ENCODE measurements at places on chromosomes 11 and 22.
A peak's percentile ranks its signal among the peaks of the same experiment; 100 is the strongest.

DNA sequence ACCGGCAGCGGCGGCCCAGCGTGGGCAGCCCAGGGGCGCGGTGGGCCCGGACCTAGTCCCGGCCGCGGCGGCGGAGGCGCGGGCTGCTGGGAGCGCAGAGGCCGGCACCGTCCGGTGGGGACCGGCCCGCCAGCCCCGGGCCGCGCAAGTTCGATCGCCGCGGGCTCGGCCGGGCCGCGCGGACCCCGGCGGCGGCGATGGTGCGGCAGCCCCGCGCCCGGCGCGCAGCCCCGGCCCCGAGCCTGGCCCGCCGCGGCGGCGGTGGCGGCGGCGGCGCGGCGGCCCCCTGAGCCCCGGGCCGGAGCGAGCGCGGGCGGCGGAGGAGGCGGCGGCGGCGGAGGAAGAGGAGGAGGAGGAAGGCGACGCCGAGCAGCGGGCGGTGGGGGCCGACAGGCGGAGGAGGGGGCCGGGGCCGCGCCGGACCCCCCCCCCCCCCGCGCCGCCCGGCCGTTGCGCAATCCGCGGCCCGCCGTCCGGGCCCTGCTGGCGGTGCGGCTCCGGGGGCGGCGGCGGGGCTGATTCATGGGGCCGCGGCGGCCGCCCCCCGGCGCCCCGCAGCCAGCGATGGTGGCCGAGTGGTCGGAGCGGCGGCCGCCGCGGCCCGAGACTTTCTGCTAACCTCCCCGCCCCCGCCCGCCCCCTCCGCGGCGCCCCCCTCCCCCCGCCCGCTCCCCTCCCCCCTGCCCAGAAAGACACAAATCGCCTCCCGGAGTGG, 1251.9 kb downstream of the BRD1 start:
- DNase-seq, result no peak

- no peak for DNase-seq
Observed at GRCh38 chr11:78216571-78217287, 28.0 kb downstream of the USP35 start.

DNA sequence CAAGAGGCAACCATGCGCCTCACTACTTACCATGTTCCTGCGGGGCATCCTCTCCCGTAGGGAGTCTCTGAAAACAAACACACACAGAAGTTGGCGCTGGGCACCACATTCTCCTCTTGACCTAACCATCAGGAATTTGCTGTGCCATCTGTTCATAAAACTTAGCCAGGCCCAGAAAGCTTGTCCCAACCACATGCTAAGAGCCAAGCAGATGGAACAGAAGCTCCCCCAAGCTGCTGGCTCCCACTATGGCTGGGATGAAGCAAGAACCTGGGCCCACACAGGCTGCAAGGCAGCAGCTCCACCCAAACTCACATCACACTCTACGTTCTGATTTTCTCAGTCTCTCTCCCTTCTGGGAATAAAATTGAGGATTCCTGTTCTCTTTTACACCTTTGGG, 17.4 kb downstream of the HPS4 start:
- no peak for DNase-seq

DNA sequence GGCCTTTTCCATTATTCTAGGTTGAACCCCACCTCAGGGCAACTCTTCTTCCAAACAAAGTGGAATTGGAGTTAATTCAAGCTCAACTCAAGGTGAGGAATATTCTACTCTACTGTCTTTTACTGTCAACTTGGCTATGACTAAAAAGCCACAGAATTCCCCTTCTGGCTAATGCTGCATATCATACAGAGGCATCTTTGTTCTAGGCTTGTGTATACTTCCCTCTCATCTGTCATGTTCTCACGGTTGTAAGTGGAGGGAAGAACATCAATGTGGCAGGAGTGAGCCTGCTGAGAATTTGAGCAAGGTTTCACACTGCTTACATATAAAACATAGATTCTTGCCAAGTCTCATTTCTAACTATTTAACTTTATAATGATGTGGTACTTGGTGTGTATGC, 921.4 kb upstream of the CNTN5 start:
- DNase-seq, result no peak

- no peak for DNase-seq
Observed at GRCh38 chr22:28175730-28176492, 256.9 kb upstream of the PITPNB start.

DNA sequence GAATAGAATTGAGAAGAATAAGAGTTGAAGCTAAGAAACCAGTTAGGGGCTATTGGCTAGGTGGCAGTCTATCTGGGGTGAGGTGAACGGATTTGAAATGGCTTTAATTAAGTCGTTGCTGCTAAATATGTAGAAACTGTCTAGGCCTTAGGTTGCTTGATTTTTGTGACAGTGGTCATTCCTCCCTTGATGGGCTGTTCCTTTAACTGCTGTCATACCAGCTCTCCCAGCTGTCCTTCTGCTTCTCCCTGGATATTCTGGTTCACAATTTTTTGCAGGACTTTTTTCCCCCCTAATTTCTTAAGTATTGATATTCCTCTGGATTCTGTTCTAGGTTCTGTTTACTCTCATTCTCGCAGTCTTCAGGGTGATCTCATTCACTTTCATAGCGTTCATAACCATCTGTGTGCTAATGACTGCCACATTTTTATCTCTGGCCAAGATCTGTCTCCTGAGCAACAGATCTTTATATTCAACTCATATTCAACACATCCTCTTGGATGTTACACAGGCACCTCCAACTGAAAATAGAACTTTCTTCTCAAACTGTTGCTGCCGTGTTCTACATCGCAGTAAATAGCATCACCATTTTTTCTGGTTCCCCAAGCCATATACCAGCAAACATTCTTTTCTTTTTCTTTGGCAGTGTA, 134.1 kb downstream of the UVRAG start:
- DNase-seq, result no peak

DNA sequence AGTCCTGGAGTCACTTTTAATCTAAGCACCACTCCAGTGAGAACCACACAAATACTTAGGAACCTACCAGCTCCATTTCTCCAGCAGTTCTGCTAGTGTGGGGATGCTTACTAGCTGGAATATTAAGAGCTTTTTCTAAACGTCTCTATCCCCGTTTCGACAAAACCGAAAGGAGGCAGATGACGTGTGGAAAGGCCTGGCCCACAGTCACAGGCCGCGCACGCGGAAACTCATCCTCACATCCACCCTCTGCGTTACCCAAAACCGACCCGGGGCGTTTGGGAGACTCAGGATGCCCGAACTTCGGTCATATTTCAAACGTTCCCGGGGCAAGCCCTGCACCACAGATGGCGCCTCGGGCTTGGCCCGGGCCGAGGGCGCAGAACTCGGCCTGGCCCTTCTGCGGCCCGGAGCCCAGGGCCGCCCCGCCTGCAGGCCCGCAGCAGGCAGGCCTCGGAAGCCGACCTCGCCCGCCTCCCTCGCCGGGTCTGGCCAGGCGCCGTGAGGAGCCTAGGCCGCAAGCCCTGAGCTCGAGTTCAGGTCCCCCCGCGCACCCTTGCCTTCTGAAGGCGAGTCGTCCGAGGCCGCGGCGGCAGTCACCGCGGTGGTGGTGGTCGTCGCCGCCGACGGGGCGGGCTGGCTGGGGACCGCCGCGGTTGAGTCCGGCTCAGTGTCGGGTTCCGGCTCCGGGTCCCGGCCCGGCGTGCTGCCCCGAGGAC, 473 bp downstream of the FNBP4 start:
- peak; percentile 53 for DNase-seq

DNA sequence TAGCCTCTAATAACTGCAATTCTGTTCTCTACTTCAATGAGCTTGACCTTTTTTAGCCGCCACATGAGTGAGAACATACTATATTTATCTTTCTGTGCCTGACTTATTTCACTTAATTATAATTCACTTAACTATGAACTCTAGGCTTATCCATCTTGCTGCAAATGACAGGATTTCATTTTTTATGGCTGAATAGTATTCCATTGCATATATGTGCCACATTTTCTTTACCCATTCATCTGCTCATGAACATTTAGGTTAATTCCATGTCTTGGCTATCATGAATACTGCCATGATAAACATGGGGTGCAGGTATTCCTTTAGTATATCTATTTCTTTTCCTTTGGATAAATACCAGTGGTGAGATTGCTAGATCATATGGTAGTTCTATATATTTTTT, 85.2 kb downstream of the CWC15 start:
- no peak for DNase-seq

DNA sequence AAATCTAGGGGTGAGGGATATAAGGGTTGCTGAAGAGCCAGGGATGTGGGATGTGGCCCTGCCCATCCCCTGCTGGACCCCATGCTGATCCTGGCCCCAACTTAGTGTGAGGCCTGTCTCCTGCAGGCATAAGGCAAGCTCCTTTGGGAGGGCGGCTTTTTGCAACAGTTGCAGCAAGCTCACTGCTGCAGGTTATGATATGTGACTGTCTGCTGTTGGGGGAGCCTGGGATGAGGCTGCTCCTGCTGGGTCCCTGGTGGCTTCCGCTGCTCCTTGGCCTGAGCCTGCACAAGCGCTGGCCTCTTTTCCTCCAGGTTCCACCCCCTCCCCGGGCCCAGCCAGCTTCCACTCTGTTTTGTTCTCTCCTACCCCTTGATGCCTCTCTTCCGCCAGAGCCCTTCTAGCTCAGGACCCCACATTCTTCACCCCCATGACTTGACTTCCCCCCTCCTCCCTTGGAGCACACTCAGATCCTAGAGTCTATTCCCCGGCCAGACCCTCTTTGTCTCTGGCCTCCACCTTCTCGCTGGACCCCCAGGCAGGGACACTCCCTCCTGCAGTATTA, 35.0 kb upstream of the SYT13 start:
- no peak for DNase-seq

GRCh38 chr11:118885831-118886565, 2.3 kb downstream of the CXCR5 start:
- DNase-seq, result no peak

- DNase-seq, result no peak
Observed at GRCh38 chr11:104410336-104410735, 246.4 kb upstream of the PDGFD start.

DNA sequence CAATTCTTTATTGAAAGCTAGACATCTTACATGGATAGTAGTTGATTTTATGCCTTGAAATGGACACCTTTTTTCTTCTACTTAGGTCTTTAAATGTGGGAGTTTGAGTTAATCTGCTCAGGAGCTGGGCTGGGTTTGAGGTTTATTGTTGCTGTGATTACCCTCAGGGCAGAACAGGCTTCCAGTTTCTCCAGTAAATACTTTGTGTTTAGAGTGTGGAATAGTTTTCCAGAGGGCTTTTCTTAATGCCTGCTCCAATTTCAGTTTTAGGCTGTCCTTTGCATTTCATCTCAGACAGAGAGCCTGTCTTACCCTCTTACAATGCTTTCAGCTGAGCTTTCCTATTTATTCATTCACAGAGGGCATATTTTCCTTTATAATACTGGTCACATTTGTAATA, 69.9 kb upstream of the ADORA2A start:
- DNase-seq, result no peak

- no peak for DNase-seq
Observed at GRCh38 chr11:45812581-45813548, 7.9 kb downstream of the SLC35C1 start.

- DNase-seq, result no peak
Observed at GRCh38 chr11:117910941-117911655, 18.1 kb downstream of the TMPRSS13 start.

DNA sequence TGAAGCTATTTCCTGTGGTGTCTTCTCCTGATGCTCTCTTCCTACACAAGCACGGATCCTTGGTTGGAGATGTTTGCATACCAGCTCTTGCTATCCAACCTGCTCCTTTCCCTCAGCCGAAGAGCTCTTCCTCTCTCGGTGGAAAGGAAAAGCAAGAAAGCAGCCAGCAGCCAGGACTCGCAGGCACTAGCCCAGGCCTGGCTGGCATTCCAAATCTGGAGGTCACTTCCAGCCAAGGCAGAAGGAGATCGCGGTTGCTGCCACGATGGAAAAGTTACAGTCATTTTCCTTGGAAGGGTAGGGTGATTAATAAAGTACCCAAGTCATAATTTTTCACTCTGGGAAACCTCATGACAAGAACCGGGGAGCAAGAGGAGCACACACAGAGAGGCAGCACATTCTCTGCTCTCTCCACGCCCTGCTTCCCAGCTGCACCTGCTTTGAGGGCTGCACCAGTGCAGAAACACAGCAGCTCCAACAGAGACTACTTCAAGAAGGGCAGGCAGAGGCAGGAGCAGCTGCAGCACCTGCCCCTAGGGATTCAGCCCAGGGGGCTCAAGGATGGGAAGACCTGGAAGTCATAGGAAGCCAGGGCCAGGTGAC, 399.3 kb downstream of the CADM1 start:
- no peak for DNase-seq

DNA sequence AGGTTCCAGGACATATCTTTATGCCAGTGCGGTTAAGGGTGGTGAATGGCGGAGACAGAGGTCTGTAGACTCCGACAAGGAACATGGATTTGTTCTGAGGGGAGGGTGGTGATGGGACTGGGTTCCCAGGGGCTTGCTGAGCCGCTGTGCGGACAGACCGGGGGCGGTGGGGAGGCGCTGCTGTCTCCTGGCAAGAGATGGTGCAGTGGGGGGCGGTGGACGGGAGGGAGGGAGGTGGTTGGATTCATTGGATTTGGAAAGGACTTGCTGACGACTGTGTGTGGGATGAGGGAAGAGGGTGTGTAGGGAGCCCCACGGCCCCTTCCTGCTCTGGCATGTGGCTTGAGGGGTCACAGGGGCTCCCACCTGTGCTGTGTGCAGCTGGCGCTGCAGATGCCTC, 43.2 kb downstream of the FLRT1 start:
- DNase-seq, result no peak

- no peak for DNase-seq
Observed at GRCh38 chr22:46012182-46012880, 35.4 kb upstream of the WNT7B start.

- no peak for DNase-seq
Observed at GRCh38 chr11:75697906-75698581, 19.6 kb upstream of the MOGAT2 start.

DNA sequence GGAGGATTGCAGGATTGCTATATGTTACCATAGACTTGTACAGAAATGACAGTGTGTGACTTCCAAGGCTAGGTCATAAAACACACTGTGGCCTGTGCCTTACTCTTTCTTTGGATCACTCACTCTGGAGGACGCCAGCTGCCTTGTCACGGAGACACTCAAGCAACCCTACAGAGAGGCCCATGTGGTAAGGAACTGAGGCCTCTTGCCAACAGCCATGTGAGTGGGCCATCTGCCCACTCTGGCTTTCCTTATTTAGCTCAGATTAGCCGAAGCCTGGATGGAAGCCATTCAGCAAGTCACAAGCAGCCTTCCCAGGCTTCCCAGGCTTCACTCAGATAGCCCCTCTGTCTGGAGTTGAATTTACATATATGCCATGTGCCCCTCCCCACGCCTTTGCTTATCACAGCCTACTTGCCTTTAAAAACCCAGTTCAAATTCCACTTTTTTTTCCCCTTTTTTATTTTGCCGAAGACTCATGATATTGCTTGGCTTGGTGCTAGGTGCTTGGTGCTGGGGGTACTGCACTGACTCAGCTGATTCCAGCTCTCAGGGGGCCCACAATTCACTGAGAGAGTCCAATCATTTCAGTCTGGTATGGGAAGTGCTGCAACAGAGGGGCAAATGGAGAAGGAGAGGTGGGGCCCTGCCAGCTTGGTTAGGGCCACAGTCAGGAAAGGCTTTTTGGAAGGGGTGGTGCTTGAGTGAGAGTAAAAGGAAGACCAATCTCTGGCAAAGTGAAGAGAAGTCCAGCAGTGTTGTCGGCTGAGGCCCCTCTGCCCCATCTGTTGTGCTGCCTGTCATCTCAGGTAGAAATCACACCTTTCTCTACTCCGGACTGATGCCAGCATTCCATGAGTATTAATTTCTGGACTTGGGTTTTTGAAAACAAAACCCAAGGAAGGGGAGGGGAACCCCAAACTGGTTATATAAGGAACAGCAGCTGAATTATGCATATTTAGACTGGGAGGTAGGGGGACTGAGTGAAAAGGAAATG, 14.5 kb upstream of the P4HA3 start:
- DNase-seq, result no peak

- no peak for DNase-seq
Observed at GRCh38 chr11:64265176-64266160, 14.1 kb downstream of the PLCB3 start.
